ENCODE measurements at places on chromosomes 4 and X. TPM values are rescaled to one million over a fixed set of nuclear protein-coding genes. Genes with fewer than 3 reads are reported as not detected.

PLK4 gene
- 4.9 TPM for total RNA-seq

ZCCHC4 gene
- total RNA-seq: 9.7 TPM

DNA sequence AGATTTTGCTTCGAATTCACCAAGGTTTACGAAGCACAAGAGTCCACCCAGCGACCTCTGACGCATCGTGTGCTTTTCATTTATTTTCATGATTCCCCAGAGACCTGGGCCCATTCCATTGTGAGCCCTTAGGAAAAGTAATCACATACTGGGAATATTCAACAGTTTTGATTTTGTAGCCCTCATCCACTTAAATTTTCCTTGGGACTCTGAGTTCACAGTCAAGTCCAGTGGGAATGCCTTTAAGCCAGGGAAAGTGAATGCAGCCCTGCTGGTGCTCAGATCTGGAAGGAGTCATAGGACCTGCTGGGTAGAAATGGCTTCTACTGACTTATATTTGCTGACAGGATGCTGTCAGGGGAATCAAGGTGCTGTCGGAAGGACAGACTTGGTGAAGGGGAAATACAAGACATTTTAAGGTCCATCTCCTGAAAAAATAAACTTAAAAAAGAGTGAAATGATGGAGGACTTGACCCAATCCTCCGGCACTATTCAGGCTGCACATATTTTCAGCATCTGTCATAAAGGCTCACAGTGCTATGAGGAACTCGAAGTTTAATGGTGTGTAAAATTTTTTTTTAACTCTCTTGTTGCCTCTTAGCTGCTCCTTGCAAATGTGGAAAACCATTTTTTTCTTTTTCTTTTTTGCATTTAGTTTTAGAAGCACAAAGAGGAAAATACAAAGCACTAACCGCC is 204.9 kb downstream of the MID1 start:
- DNase-seq: peak; percentile 23

- no peak for DNase-seq
Observed at GRCh38 chrX:150446995-150447394, 83.9 kb downstream of the MAMLD1 start.

GRCh38 chrX:46912603-46913491 is 626 bp downstream of the JADE3 start:
- DNase-seq: no peak

SCRG1 gene
- not detected for total RNA-seq

ADH4 gene
- not detected for total RNA-seq

MAGED4 gene
- total RNA-seq: 32.5 TPM

FOXR2 gene
- not detected for total RNA-seq

KLHL13 gene
- 10.7 TPM for total RNA-seq

DNA sequence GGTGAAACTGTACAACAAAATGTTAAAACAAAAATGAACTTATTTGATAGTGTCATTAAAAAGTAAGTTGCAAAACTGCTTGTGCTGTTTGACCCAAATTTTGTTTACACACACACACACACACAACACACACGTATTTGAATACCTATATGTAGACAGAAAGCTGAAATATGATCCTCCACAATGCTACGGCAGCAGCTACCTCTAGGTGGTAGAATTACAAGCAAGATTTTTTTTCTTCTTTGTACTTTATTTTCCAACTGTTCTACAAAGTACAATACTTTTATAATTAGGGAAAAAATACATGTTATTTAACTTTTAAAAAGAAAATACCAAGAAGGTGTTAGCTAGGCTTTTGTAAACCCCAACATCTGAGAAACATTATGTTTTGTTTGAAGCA is 1.2 kb downstream of the CYTL1 start:
- no peak for DNase-seq

MAN2B2 gene
- total RNA-seq: 27.0 TPM

DNA sequence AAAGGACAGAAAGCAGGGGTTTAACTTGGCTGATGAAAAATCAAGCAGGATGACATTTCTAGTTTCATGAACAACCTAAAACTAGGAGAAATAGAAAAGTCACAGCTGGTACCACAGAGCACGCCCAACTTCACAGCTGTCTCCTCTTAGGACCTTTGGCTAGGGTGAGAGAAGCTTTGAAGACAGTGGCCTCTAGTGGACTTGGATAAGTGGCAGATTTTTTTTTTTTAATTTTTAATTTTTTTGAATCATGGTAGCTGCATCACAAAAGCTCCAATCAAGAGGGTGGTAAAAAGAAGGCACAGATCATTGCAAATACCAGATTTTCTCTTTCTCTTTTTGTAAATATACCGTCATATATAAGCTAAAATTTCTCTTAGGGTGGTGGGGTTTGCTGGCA is 20.2 kb upstream of the MAP3K15 start:
- DNase-seq: no peak

- no peak for DNase-seq
Observed at GRCh38 chr4:140137671-140138070, 16.3 kb downstream of the MAML3 start.

CAPN6 gene
- total RNA-seq: 0.27 TPM

S100G gene
- total RNA-seq: not detected

- no peak for DNase-seq
Observed at GRCh38 chr4:106364282-106364681, 4.3 kb downstream of the GIMD1 start.

GRCh38 chr4:155405059-155405458 is 28.3 kb upstream of the MAP9 start:
- no peak for DNase-seq

- no peak for DNase-seq
Observed at GRCh38 chr4:36168127-36168878, 76.0 kb downstream of the ARAP2 start.

ATP11C gene
- 23.1 TPM for total RNA-seq

ADGRA3 gene
- total RNA-seq: 23.2 TPM

DNA sequence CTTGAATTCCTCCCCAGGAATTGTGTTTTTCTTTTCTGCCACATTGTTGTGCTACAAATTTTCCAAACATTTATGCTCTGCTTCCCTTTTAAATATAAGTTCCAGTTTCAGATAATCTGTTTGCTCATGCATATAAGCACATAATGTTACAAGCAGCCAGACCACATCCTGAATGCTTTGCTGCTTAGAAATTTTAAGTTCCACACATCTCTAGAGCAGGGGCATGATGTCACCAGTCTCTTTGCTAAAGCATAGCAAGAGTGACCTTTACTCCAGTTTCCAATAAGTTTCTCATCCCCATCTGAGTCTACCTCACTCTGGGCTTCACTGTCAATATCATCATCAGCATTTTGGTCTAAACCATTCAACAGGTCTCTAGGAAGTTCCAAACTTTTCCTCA is 932.5 kb downstream of the SH3BGRL start:
- no peak for DNase-seq

GIMD1 gene
- not detected for total RNA-seq

LRIT3 gene
- total RNA-seq: 0.08 TPM

- DNase-seq: no peak
Observed at GRCh38 chr4:168154546-168155277, 62.4 kb downstream of the ANXA10 start.

DNA sequence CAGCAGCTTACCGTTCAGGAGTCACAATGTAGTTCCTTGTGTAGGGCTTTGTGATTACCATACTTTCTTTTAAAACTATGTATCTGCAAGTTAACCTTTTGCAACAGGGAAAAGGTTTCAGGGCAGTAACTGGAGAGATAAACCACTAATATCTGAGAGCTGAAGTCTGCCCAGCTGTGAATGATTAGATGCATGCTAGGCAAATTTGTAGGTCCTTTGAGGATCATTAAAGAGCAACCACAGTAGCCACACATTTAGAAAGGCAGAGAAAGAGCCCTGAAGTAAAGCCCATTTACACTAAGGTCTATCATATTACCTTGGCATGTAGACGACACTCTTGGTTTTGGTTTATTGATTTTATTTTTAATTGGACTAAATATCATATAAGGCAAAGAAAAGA is 60.0 kb downstream of the ATP8A1 start:
- no peak for DNase-seq

DCLK2 gene
- 3.4 TPM for total RNA-seq

USP26 gene
- total RNA-seq: not detected

DNA sequence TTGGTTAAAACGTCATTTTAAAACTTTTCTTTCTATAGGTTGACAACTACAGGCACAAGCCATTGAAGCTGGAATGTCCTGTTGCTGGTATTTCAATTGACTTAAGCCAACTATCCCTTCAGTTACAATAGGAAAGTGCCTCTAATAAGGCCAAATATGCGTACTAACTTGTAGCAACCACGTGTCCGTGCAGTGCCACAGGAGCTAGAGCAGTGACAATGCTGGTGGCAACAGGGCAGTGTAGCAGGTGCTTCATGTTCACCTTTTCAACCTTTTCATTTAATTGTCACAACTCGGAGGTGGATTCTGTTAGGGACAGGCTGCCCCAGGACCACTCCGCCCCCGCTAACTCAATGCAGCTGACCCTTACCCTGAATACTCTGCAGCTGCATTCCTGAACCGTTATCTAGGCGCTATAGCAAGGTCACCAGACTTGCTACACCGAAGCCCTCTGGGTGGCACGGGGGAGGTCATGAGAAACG is 37.7 kb downstream of the ERVMER34-1 start:
- DNase-seq: no peak

DNA sequence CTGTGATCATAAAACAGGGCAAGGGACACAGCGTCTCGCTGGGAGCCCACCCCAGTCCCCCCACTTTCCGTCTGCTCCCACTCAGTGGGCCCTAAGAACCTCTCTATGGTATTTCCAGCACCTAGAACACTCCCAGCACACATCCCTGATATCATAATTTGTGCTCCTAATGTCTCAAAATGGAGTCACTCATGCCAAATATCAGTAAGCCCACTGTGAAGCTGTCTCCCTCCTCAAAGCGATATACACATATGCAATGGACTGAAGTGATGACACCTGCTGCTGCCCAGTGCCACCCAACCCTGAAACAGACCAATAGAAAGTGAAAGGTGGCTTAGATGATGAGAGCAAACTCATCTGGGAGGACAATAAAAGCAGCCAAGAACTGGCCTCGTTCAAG is 17.9 kb downstream of the ENPP6 start:
- DNase-seq: no peak

- DNase-seq: no peak
Observed at GRCh38 chrX:21745756-21746155, 12.2 kb downstream of the SMPX start.

- no peak for DNase-seq
Observed at GRCh38 chr4:112130906-112131305, 14.3 kb upstream of the FAM241A start.

MBNL3 gene
- 3.0 TPM for total RNA-seq

- DNase-seq: no peak
Observed at GRCh38 chrX:39324233-39324930, 523.1 kb downstream of the MID1IP1 start.

DNA sequence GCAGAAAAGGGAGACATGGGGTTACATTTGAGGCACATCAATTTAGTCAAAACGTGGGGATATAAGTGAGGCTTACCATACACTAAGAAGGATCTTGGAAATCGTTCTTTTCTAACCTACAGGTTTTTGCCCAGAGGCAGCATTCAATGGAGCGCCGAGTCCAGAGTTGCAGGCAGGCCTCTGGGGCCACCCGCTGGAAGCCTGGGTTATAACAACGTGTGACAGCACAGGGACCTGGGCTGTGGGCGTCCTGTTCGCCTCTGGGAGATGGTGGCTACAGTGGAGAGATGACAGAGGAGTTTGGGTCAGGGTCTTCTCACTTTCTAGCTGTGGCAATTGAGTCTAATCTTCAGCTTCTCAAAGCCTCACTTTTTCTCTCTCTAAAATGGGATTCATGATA is 53.9 kb downstream of the ENPP6 start:
- no peak for DNase-seq

P2RY10 gene
- not detected for total RNA-seq

DNA sequence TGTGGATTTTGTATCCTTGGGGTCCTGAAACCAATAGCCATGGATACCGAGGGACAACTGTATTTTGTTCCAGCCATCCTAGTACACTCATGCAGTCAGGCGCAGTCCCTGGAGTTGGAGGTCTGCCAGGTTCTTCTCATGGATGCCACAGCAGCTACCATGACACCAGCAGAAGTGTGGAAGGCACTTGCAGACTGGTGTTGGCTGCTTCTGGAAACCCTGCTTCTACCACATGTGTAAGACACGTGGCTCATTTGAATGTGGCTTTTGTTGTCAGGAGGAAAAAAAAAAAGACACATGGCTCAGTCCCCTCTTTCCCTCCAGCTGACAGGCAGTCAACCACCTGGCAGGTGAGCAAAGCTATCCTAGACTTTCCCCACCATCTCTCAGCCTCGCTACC is 19.4 kb downstream of the DRD5 start:
- DNase-seq: no peak

OPN1LW gene
- not detected for total RNA-seq

GRCh38 chr4:173524218-173525117 is 5.6 kb downstream of the HAND2 start:
- no peak for DNase-seq

DNA sequence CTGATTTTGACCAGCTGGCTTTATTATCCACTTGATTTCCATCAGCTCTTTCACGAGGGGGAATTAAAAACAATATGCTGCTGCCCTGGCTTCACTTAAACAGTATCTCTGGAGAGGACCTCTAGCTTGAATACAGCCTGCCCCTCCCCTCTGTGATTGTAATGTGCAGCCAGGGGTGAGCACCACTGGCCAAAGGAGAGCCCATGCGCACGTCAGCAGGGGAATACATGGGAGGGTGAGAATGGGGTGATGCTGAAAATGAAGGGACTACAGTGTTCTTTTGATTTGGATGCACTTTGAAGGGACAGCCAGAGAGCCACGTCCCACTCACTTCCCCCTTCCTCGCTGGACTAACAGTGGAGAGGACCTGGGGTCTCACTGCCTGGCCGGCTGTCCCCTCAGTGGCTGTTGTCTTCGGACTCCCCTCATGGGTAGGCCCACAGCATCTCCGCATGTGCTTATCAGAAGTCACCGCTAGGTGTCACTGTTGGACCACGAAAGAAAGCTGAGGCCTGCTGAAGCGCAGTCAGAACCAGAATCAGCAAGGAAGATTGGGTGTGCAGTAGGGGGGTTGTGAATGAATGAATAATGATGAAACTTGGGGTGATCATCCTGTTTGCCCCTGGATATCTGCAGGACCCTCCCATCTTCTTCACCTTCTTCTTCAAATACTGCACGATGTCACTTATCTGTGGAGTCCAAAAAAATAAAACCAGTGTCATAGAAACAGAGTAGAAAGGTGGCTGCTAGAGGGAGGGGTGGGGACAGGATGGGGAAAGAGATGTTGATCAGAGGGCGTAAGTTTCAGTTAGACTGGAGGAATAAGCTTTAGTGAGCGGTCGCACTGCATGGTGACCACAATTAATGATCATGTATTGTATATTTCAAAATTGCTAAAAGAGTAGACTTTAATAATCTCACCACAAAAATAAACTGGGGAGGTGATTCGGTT is 32.8 kb downstream of the CLCN4 start:
- no peak for DNase-seq
